ENCODE measurements at places on chromosomes 3 and 15. TPM values are rescaled to one million over a fixed set of nuclear protein-coding genes. Genes with fewer than 3 reads are reported as not detected.
A peak's percentile ranks its signal among the peaks of the same experiment; 100 is the strongest.

CCPG1 gene
- 58.5 TPM for total RNA-seq

CAMP gene
- total RNA-seq = not detected

ATP2B2 gene
- total RNA-seq = not detected

MRAS gene
- total RNA-seq = 15.5 TPM

GOLGA8K gene
- total RNA-seq = 3.8 TPM

KLHL40 gene
- not detected for total RNA-seq

IL5RA gene
- total RNA-seq = not detected

RETNLB gene
- total RNA-seq = not detected

PLSCR1 gene
- 78.7 TPM for total RNA-seq

SUCNR1 gene
- not detected for total RNA-seq

GABRB3 gene
- total RNA-seq = not detected

- no peak overlapping the region for H3K27ac ChIP-seq
- no peaks in the 10 kb centered on the region for H3K4me1 ChIP-seq
- DNase-seq = no peak
- no peaks in the 10 kb centered on the region for H3K36me3 ChIP-seq
- no peak overlapping the region for H3K4me3 ChIP-seq
Measured at GRCh38 chr3:13370609-13371008, 49.5 kb downstream of the NUP210 start.

- no peaks in the 10 kb centered on the region for H3K36me3 ChIP-seq
- no peak overlapping the region for H3K4me3 ChIP-seq
- no peak overlapping the region for H3K27ac ChIP-seq
- no peaks in the 10 kb centered on the region for H3K4me1 ChIP-seq
Measured at GRCh38 chr3:46065294-46065705, 38.0 kb upstream of the XCR1 start.

GRCh38 chr15:64089543-64090280 lies 3.9 kb downstream of the CIAO2A start:
- no peak for DNase-seq
- peaks cover 14% of the 10 kb centered on the region for H3K4me1 ChIP-seq
- no peak overlapping the region for H3K27ac ChIP-seq

DNA sequence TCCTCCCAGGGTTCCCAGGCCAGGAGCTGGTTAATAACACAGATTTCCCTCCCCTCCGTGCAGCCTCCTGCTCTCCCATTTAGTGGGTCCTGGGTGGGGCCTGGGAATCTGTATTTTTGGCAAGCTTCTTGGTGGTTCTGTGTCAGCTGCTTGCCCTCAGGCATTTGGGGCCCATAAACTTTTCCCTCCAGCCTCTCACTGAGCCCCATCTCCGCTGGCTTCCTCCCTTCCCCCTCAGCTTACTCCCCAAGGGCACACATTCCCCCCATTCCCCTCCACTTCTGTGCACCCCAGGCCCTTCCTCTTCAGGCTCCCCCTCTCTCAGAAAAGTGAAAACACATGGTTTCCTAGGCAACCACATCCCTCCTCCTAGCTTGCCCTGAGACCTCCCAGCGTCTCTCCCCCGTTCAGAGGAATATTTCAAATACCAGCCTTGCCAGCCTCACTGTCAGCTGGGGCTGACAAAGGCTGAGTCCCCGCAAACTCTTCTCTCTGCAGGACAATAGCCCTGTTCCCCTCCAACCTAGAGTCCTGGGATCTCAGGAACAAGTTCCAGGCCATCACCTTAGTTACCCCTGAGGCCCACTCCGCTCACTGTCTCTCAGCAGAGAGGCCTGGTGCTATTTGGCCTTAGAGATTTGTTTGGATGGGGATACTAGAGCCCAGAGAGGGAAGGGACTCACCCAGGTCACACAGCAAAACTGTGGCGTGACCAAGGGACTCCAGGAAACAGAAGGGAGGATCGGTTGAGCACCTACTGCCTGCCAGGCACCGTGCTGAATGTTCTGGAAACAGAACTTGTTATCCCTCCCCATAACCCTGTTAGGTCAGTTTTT lies 44.6 kb upstream of the SMAD6 start:
- peaks cover 36% of the 10 kb centered on the region for H3K4me1 ChIP-seq
- no peaks in the 10 kb centered on the region for H3K36me3 ChIP-seq
- DNase-seq = no peak
- no peak overlapping the region for H3K27ac ChIP-seq
- H3K4me3 ChIP-seq = no peak overlapping the region
- no peaks in the 10 kb centered on the region for H3K27me3 ChIP-seq

DNA sequence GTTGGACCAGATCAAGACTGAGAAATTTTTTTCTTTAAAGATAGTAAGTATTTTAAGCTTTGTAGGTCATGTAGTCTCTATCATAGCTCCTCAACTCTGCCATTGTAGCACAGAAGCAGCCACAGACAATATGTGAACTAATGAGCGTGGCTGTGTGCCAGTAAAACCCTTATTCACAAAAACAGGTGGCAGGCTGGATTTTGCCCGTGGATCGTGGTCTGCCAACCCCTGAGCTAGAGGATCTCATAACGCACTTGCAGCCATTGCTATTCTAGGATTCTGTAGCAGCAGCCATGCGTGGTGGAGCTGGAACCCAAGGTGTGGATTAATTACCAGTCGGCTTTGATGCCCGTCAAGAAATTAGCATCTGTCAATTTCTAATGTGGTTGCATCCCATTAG lies 68.7 kb upstream of the PLXNA1 start:
- H3K4me3 ChIP-seq = no peak overlapping the region
- H3K4me1 ChIP-seq = peaks cover 21% of the 10 kb centered on the region

DNA sequence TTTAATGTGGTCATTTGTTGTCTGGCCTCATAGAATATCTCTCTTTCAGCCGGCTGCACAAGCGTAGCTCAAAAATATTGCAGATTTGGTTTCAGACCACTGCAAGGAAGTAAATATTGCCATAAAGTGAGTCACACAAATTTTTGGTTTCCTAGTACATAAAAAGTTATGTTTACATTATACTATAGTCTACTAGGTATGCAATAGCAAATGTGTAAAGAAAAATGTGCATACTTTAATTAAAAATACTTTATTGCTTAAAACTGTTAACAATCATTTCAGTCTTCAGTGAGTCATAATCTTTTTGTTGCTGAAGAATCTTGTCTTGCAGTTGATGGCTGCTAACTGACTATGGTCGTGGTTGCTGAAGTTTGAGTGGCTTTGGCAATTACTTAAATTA lies 425.1 kb upstream of the ROBO1 start:
- H3K27me3 ChIP-seq = no peaks in the 10 kb centered on the region
- no peak overlapping the region for H3K4me3 ChIP-seq
- H3K4me1 ChIP-seq = peaks cover 46% of the 10 kb centered on the region
- peak overlapping the region; percentile 72 for H3K27ac ChIP-seq
- DNase-seq = peak; percentile 74
- H3K36me3 ChIP-seq = no peaks in the 10 kb centered on the region

DNA sequence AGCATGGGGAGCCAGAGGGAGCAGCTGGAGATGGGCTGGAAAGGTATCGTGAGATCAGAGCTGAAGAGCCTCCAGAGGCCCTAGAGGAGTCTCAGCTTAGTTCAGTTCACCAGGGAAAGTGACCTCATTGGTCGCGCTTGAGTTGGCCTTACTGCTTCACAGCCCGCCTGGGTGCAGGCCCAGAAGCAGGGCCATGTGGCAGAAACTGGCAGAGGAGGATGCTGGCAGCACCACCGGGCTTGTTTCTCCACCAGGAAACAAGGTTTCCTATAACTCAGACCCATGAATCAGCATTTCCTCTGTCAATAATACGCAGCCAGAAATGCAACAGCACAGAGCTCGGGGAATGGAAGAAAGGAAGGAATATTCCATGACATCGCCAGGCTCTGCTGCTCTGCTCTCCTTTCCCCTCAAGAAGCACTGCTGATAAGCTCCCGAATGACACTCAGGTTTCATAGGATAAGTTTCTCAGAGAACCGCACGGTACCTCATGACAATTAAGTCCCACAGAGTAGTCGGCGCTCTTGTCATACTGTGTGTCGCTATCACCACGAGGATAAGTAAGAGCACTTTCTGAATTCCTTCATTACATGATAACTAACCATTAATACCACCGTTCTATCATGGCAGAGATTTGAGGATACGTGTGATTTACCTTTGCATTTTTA lies 147.1 kb upstream of the LPP start:
- H3K27me3 ChIP-seq = no peaks in the 10 kb centered on the region
- peak; percentile 94 for DNase-seq
- peaks cover 15% of the 10 kb centered on the region for H3K4me1 ChIP-seq
- no peak overlapping the region for H3K4me3 ChIP-seq

DNA sequence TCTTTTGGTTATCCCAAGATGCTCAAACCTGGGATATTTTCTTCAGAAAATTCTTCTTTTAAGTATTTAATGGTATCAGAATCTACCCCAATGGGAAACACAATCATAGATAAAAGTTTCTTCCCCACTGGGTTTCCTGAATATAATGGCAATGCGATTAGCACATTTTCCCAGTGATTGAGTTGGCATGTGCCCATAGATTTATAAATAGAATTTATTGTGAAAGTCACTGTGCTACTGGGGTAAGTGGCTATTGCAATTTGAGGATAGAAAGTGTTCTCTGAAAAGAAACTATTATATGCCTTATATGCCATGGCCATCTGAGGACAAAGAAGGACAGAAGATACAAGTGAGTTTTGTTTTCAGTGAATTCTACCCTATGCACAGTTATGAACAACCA lies 99.0 kb upstream of the RBMS3 start:
- peaks cover 9% of the 10 kb centered on the region for H3K4me1 ChIP-seq
- DNase-seq = no peak
- H3K27me3 ChIP-seq = no peaks in the 10 kb centered on the region
- H3K27ac ChIP-seq = no peak overlapping the region
- H3K36me3 ChIP-seq = no peaks in the 10 kb centered on the region

DNA sequence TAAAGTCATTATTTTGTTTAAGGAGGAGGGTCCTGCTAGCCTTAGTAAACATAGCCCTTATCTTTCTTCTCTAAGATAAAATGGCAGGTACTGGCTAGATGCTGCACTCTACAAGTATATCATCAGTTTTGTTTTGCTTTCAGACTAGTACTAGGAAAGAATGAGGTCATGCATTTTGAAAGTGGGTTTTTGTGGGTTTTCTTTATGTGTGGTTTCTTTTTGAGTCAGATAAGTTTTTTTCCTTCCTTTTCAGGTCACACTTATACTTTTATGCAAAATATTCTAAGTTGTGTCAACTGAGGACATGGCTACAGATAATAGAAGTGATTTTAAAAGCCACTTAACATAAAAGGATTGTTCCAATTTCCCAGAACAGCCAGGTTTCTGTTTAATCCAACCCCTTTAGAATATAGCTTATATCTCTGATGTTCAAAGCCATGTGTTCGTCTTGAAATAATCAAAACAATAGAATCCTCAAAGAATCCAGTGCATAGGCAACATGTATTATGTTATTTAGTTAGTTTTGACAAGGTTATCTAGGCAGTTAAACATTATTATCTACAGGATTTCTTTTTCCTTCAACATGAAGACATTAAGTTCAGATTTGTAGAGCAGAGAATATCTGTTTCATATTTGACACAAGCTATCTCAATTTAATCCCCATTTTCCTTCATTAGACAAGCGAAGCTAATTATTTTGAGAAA lies 406.2 kb downstream of the RBMS3 start:
- DNase-seq = peak; percentile 83
- H3K4me3 ChIP-seq = no peak overlapping the region
- peak overlapping the region; percentile 53 for H3K27ac ChIP-seq

DNA sequence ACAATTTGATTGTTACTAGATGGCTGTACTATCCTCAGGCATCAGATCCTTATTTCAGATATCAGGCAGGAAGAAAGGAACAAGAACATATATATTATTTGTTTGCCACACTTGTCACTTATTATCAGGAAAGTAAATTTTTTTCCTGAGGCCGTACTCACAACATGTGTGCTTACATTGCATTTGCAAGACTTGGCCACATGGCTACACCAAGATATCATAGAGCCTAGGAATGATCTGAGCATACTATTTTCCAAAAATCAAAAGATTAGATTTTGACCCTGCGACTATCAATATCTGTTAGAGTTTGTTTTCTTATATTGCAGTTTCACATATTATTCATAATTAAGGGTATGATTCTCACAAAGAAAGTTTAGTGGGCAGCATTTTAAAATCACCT lies 426.2 kb upstream of the BCHE start:
- H3K27ac ChIP-seq = no peak overlapping the region
- H3K27me3 ChIP-seq = no peaks in the 10 kb centered on the region
- no peak for DNase-seq
- H3K4me3 ChIP-seq = no peak overlapping the region

GRCh38 chr3:74463515-74463914 lies 150.9 kb downstream of the CNTN3 start:
- H3K4me3 ChIP-seq = no peak overlapping the region
- H3K36me3 ChIP-seq = no peaks in the 10 kb centered on the region
- no peak for DNase-seq
- H3K27me3 ChIP-seq = no peaks in the 10 kb centered on the region
- no peak overlapping the region for H3K27ac ChIP-seq
- H3K4me1 ChIP-seq = no peaks in the 10 kb centered on the region

GRCh38 chr3:34969513-34969912 lies 669.8 kb upstream of the ARPP21 start:
- no peaks in the 10 kb centered on the region for H3K4me1 ChIP-seq
- no peak overlapping the region for H3K4me3 ChIP-seq
- DNase-seq = no peak
- H3K27me3 ChIP-seq = no peaks in the 10 kb centered on the region

- H3K4me3 ChIP-seq = no peak overlapping the region
- no peaks in the 10 kb centered on the region for H3K27me3 ChIP-seq
- no peaks in the 10 kb centered on the region for H3K36me3 ChIP-seq
- H3K4me1 ChIP-seq = peaks cover 34% of the 10 kb centered on the region
- peak overlapping the region; percentile 77 for H3K27ac ChIP-seq
Measured at GRCh38 chr15:85414495-85414894, 34.1 kb downstream of the AKAP13 start.

DNA sequence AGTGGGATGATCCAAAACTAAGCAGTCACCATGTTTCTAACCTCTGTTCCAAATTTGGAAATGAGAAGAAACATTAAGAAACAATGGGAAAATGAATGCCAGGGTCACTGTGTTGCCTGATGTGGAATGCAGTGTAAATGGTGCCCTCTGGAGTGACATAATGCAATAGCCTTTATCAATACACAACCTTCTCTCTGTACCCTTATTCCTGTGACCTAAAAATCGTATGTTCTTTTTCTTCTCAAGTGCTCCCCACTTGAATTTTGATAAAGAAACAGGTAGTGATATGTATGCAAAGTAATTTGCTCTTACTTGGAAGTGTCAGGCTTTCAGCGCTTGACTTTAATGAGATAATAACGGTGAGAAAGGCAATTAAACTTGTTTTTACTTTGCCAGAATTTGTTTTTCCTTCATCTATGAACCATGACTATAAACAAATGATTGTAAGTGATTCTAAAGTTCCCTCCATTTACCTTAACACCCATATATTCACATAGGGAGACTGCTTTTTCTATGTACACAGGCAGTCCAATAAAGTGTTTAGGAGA lies 145.8 kb upstream of the THRB start:
- no peaks in the 10 kb centered on the region for H3K36me3 ChIP-seq
- DNase-seq = peak; percentile 63
- H3K27ac ChIP-seq = no peak overlapping the region
- no peak overlapping the region for H3K4me3 ChIP-seq
- H3K4me1 ChIP-seq = peaks cover 9% of the 10 kb centered on the region

DNA sequence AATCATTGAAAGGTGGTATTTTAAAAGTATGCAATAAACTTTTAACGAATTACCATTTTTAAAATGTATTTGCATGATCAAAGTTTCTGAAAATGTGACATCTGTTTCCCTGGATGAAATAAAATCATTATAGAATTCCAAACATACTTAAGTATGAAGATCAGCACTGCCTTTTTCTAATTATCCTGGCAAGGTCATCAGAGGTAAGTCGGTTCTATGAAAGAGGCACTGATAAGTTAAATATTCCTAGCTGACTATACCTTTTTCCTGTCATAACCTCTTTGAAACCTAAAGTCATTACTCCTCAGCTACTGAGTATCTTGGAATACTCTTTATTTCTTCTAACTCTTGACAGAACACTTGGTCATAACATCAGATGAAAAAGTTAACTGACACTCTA lies 406.1 kb upstream of the ALCAM start:
- no peaks in the 10 kb centered on the region for H3K27me3 ChIP-seq
- no peak for DNase-seq
- no peak overlapping the region for H3K4me3 ChIP-seq
- no peaks in the 10 kb centered on the region for H3K36me3 ChIP-seq

Measured in endothelial cell of umbilical vein (primary cell).